ENCODE measurements at places on chromosomes 1 and 21.

DNA sequence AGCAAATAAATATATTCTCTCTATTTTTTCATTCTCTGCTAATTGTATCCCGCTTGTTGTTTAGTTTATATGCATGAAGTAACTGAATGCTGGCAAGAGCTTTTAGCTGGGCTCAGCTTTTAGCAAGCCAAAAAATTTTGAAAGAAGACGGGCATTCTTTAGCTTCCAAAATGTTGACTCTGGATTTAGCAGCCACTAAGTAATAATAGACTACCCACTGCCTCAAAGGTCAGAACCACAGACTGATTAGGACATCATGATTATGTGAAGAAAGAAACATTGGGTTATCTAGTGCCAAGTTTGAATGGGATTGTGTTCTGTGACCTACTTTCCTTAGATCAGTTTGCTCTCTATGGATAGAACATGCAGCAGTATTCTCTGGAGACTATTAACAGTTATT, 80.3 kb upstream of the DPH5 start:
- no peak for DNase-seq

DNA sequence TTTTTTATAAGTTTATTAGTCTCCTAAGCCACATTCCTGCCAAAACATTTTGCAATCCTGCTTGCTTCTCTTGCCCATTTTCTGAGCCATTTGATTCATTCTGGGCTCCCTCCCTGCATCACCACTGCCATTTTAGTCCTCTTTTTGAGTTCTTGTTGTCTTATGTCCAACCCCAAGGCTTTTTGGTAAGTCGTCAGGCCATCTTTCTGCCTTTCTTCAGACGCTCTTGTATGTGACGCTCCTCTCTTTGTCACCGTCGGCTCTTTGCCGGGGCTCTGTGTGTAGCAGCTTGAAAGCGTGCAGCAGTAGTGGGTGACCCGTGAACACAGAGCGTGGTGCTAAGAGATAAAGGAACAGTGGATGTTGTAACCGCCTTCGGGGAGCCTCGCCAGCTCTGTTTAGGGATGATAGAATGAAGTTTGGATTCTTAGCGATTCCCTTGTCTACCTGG, 14.6 kb downstream of the HUNK start:
- DNase-seq = no peak

DNA sequence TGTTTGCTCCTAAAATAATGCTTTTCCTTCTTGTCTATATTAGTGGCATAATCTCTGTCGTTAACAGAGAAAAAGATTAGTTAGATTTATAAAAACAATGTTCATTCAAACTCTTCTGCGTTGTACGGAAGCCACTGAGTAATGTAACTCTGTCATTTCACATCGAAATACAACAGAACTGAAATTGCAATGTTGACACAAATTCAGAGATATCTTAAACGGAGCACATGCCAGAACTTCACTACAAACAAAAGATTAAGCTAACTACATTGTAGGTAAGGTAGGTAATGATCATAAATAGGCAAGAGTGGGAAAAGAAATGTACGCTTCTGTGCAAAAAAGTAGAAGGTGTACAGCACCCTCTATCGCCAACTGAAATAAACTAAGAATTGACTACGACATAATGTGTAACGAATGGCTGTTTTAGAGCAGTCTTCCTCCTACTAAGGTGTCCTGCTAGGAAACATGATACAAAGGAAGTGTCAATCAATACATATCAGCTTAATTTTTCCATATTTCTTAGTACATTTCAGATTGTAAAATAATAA, 56.6 kb downstream of the PCNX2 start:
- DNase-seq = peak; percentile 54

- DNase-seq = peak; percentile 85
Observed at GRCh38 chr1:15128520-15129313, 24.8 kb upstream of the TMEM51 start.

GRCh38 chr21:44372616-44373015, 19.2 kb downstream of the TRPM2 start:
- DNase-seq = no peak
